HFFc6 (cell line): ENCODE measurements at places on chromosomes 2 and 18. TPM values are rescaled to one million over a fixed set of nuclear protein-coding genes. Genes with fewer than 3 reads are reported as not detected.

DNA sequence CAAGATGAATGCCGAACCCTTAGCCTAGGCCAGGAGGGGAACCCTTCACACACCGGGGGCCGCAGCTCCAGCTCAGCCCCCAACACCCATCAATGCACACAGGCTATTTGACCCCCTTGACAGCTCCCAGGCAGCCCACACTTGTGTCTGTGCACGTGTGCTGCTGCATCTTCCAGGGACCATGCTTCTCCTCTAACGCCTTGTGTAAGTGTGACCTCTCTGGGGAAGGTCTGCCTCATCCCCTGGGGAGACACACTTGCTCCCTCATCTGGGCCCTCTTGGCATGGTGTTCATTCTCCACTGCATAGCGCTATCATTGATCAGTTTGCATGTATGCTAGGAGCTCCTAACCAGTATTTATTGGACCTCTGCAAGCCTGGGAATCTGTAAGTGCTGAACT lies 120.0 kb upstream of the FHL2 start:
- DNase-seq: no peak

DNA sequence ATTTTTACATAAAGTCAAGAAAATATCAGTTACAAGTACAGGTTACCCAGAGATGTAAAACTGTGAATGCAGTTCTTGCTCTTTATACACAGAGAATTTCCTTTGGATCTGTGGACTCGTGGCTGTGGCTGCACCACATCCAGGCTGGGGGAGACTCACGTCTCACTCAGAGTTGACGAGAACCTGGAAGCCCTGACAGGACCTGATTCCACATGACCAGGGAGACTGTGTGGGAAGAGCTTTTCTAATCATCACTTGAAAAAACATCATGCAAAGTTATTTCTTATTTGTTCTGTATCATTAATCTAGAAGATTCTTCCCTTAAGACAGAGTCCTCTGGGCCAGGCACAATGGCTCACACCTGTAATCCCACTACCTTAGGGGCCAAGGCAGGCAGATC lies 1159.0 kb downstream of the RPIA start:
- no peak for DNase-seq

- no peak for DNase-seq
These were observed 441.7 kb downstream of the CBLN2 start for GRCh38 chr18:72102412-72102811.

C2orf92 gene
- 0.91 to 2.4 TPM (median 1.8 TPM) in 3 replicates for total RNA-seq

DNA sequence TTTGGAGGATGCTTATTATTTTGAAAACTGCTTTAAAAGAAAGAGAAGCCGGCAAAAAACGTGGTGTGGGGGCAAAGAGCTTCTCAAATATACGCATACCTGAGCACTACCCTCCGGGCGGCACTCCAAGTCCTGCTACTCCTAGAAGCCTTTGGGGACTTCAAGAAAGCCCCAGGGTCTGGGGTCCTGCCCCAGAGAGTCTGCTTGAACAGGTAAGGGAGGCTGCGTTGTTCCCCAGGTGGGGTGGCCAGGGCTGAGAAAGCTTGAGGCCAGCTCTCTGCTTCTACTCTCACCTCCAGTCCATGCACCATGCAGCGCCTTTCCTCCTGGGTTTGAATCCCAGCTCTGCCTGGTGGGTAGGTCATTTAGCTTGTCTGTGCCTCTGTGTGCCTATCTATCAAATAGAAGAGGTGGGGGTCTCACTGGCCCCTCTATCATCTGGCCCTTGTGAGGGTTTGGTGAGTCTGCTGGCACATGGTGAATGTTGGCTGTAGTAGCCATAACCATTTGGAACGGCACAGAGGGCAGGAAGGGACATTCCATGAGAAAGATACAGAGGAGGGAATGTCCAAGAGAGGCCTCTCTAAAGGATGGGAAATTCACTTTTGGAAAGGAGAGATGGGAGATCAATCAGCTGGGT lies 19.5 kb downstream of the MALL start:
- no peak for DNase-seq

DNA sequence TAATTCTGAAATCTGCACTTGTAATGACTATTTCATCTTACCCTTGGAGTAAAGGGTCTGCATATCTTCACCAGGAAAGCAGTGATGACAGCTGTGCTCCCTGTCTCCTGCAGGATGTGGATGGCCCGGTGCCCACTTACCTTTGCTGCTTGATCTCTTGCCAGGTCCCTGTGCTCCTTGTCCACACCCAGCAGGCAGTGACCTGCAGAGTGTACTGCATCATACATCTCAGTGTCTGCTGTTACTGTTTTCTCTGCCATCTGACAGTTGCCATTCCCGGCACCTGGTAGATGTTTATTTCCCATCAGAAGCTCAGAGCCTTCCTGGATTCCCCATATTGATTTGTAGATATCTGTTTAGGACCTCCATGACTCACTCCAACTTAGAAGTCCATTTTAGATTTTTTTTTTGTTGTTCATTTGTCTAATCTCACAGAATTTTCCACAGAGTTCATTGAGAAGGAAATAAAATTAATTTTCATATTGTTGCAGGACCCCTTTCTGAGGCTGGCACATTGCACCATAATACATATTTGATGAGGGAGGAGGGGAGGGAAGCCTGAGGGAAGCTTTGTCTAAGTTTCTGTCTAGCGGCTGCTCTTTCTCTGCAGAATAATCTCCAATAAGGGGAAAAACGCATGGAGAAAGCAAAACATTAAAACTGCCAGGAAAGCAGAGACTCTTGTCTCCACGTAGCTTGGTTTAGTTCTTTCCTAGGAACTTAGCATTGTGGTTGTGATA lies 697.5 kb upstream of the RAB6C start:
- no peak for DNase-seq

SMARCAL1 gene
- 31.8 to 32.9 TPM (median 32.5 TPM) in 3 replicates for total RNA-seq

- no peak for DNase-seq
These were observed 100.1 kb upstream of the ASAP2 start for GRCh38 chr2:9106338-9107167.

DNA sequence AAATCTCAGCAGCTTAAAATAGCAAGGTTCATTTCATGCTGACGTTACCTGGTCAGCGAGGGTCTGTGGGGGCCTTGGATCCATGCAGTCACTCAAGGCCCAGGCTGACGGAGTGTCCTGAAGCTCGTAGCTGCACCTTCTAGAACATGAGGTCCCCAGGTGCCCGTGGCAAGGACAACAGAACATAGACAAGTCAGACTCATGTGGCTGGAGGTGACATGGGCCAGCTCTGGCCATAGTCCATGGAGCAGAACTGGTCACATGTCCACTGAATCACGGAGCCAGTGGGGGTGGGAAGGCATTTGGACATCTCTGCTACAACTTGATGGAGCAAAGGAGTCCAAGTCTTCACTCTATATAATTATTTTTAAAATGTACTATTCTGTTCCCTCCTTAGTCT lies 233.2 kb downstream of the ACKR3 start:
- no peak for DNase-seq

DNA sequence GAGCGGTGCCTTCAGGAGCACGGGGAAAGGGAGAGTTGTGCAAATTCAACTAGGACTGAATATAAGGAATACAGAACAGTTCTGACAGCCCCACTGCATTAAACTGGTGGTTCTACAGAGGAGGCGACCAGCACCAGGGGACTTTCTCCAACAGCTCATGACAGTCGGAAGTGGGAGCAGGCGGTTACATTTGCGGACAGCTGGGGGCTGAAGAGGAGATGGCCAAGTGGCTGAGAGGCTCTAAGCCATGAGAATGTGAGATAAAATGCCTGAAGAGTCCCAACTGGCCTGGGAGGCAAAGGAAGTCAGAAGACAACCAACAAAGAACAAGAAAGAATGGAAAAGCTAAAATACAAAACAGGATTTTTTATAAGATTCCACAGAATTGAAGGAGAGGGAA lies 141.3 kb downstream of the L3MBTL4 start:
- DNase-seq: no peak

GRCh38 chr2:166334805-166335204 lies 40.9 kb downstream of the SCN9A start:
- DNase-seq: no peak

GRB14 gene
- total RNA-seq: 0.19 TPM in 1 of 3 replicates, not detected in the others

DNA sequence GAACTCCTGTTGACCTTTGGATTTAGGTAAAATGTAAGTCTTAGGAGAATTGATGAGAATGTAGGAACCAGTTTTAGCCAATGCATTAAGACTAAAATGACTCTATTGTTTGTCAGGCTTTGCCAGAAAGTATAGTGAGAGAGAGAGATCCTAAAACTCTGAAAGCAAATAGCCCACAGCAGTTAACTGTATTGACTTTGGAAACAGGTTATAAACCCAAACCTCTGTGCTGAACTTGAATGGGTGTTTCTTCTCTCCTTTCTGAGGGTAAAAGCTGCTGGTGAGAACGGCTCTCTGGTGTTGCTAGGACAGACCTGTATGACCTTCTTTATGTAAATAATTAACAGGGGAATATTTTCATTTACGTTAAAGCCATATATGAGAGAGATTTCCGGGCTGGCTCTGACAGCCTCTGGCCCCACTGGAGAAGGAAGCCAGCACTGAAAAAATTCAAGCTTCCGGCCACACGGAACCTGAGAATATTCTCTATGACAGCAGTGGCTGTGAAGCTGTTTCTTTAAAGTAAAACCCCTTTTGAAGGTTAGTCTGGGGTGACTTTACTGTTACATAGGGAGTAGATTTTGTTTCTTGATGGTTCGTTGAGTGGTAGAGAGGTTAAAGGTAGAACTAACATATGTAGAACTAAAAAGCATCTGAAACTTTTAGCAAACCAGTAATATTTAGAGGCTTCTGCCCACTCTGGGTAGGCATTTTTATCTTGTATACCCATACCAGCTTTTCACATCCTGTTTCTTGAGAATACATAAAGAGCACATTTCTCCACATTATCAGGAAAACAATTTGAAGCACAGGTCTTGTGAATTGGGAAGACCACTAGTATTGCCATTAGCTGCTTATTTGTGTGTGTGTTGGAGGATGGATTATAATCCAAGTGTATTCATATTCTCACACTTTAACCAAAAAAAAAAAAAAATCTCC lies 123.8 kb downstream of the SPTBN1 start:
- DNase-seq: no peak
